ENCODE measurements at places on chromosomes 7 and 10. TPM values are rescaled to one million over a fixed set of nuclear protein-coding genes. Genes with fewer than 3 reads are reported as not detected.

The PRPS1L1 gene
- not detected for total RNA-seq

The AKR1D1 gene
- not detected for total RNA-seq

The MBL2 gene
- total RNA-seq, result not detected

The OR6B1 gene
- not detected for total RNA-seq

The COL13A1 gene
- 10.1 TPM for total RNA-seq

The LDB3 gene
- 25.0 TPM for total RNA-seq

The RNF133 gene
- 0.39 TPM for total RNA-seq

The SMO gene
- 28.8 TPM for total RNA-seq

The JCAD gene
- total RNA-seq, result 17.2 TPM

The FBXL13 gene
- 2.8 TPM for total RNA-seq

The KCND2 gene
- 0.79 TPM for total RNA-seq

The KNDC1 gene
- 1.1 TPM for total RNA-seq

The RAPGEF5 gene
- 43.9 TPM for total RNA-seq
